Keratinocyte (primary cell): ENCODE measurements at places on chromosomes 5 and 9. TPM values are rescaled to one million over a fixed set of nuclear protein-coding genes. Genes with fewer than 3 reads are reported as not detected.

DNA sequence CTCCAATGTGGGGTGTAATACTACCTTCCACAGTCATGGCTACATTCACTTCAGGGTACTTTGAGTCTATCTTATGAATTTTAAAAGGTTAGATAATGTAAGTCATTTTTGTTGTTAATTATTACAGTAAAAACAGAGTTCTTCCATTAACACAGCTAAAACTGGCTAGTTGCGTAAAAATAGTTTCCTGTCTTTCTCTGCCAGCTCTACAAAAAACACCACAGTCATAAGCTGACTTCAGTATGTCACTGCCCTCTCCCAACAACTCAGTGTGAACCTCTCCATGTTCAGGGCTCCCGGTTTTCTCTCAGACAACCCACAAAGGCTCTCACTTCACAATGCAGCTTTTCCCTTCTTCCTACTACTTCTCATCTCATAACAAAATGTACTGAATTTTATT, 84.8 kb upstream of the ITGA1 start:
- DNase-seq, result no peak

Gene C1QTNF3
- polyA plus RNA-seq, result 0.17 to 1.1 TPM (median 1.0 TPM) in 3 replicates

DNA sequence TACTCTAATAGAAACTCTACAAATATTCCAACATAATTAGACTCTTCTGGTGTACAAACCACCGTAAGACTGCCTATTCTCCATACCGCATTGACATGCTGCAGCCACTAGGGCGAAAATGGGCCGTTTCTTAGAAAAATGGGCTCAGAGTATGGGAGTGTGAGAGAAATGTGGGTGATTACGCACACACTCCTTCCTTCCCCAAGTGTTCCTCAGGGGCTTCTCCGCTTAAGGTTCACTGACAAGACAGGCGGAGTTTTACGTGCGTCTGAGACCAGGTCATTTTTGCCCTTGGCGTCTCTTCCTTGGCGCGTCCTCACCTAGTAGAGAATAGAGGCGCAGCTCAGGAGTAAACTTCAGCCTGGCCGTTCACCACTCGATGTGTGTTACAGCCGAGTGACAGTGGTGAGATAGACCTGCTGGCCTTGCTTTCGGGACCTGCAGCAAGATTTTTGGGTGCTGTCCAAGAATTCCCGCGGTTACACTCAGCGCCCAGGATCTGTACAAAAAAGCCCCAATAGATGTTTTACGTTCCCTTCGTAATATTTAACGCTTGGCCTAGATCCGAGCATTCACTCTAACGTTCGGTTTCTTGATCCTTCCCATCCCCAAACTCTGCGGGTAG, 1.8 kb upstream of the NTRK2 start:
- no peak for DNase-seq

GRCh38 chr5:74633695-74634094, 6.8 kb downstream of the ENC1 start:
- no peak for DNase-seq
